RWPE2 (cell line): ENCODE measurements at places on chromosomes 11 and 22.
A peak's percentile ranks its signal among the peaks of the same experiment; 100 is the strongest.

DNA sequence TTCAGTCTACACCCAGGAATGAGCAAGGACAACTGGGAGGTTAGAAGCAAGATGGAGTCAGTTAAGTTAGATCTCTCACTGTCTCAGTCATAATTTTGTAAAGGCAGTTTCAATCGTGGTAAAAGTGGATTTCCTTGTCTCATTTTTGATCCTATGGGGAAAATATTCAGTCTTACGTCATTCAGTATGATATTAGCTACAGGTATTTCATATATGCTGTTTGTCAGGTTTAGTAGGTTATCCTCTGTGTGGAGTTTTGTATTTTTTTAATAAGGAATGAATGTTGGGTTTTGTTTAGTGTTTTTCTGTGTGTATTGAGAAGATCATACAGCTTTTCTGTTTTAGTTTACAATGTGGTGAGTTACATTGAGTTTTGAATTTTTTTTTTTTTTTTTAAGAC is 11.8 kb downstream of the SPECC1L start:
- DNase-seq, result no peak

- no peak for DNase-seq
These were observed 2.1 kb downstream of the INPPL1 start for GRCh38 chr11:72226701-72227100.

DNA sequence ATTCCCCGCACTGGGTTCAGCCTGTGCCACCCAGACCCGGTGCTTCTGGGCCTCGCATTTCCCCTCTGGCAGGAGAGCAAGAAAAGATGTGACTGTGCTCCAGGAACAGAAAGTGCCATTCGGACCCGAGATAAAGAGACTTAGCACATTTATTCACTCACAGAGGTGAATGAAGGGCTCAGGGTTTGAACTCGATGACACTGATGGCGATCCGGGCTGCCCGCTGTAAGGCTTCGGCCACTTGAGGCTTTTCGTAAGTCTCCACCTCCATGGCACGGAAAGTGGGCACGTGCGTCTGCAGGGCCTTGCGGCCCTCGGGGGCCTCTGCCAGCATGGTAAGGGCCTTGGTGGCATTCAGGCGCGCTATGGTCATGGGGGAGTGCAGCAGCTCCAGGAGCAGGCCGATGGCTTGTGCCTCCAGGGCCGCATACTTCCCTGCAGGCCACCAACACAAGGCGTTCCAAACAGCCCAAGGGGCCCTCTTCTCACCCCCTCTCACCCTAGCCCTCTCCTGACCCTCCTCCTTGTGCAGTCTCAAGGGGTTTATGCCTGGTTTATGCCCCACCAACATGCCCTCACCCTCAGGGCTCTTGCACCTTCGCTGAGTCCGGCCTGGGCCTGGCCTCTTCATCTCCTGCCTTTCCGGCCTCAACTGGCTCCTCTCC is 10.9 kb upstream of the GNAZ start:
- peak; percentile 36 for DNase-seq

DNA sequence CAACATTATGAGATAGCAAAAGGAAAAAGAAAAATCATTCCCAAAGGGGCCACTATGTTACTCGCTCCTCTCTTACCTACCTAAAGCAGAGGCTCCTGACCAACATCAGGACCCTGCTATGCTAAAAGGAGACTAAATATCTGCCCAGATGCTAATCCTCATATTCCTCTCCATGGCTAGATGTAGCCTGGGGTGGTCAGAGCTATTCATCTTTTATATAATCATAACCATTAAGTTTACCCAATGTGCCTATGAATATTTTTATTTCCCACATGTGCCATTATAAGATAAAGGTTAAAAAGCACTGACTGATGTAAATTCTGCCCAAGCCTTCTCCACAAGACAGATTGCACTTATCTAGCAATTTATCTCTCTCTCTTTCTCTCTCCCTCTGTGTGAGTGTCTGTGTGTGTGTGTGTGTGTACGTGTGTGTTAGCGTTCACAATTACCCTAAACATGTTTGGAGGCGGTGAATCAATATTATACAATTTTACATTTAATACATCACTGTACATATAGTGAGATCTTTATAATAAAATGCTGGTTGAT is 41.2 kb upstream of the ANO5 start:
- no peak for DNase-seq

DNA sequence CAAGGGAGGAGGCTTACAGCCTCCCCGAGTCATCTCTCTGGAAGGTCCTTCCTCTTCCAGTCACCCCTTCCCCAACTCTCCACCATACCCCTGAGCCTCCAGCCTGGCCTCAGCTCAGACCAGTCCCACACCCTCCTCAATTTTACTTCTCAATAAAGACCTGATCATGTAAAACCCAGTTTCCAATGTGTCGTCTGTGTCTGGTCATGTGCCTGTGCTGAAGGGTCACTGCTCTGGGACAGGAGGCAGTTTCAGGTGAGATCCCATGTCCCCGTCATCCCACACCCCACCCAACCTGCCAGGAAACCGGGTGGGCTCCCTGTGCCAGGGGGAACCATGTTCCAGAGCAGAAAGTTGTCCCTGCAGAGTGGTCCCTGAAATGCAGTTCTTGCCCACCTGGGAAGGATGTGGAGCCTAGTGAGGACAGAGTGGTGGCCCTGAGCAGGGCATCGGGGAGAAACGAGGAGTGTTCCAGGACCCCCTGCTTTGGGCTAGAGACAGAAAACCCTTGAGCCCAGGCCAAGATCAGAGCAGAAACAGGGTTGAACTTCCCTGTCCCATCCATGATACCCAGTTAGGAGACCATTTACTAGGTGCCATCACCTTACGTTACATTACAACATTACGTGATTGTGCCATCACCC is 19.4 kb downstream of the IGLL5 start:
- DNase-seq, result no peak

- DNase-seq, result no peak
These were observed 98.9 kb upstream of the SLC5A12 start for GRCh38 chr11:26820739-26821138.

- no peak for DNase-seq
These were observed 12.1 kb downstream of the SLC37A2 start for GRCh38 chr11:125075242-125075625.

GRCh38 chr11:3182462-3182852 is 17.3 kb upstream of the OSBPL5 start:
- DNase-seq, result peak; percentile 56

- DNase-seq, result no peak
These were observed 2.6 kb downstream of the ACER3 start for GRCh38 chr11:76863196-76863777.

DNA sequence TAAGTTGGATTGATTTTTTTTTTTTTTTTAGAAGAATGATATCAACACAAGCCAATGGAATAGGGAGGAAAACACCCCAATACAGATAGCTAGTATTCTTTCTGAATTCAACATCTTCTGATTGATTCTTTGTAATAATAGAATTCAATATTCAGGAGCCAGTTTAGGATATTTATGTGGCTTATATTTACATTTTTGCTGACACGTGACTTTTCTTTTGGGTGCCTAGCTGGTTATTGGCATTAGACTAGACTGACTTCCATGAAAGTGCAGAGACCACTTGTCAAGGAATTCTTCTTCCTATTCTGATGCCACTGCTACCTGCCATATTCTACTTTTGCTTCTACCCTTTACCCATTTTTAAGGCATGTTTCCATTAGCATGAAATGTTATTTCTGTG is 16.4 kb downstream of the TRIM44 start:
- DNase-seq, result no peak

- DNase-seq, result no peak
These were observed 295.5 kb downstream of the ETS1 start for GRCh38 chr11:128291835-128292234.

DNA sequence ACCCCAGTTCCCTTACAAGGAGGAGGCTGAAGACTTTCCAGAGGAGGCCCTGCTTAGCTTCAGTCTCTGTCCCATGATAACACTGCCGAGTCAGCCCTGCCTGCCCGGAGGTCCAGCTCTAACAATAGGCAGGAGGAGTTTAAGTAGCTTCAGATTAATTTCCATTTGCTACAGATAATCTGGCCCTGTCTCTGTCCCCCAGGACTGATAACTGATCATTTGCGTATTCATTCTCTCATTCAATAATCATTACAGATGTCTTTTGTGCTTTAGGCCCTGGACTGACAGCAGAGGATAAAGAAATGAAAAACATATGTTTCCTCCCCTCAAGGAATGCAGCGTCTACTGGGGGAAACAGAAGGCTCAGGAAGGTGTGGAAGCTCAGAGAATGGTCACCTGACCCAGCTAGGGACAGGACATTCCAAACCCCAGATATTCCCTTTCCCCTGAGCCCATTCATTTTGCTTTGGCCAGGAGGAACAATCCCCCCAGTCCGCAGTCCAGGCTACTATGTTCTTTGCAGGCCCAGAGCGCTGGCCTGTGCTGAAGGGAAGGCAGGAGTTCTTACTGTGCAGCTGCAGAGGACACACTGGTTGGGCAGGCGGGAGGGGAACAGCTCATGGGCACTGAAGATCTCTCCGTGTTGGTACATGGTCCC is 20.8 kb downstream of the CHRDL2 start:
- DNase-seq, result no peak

GRCh38 chr11:117575856-117576255 is 221.2 kb downstream of the DSCAML1 start:
- DNase-seq, result no peak

DNA sequence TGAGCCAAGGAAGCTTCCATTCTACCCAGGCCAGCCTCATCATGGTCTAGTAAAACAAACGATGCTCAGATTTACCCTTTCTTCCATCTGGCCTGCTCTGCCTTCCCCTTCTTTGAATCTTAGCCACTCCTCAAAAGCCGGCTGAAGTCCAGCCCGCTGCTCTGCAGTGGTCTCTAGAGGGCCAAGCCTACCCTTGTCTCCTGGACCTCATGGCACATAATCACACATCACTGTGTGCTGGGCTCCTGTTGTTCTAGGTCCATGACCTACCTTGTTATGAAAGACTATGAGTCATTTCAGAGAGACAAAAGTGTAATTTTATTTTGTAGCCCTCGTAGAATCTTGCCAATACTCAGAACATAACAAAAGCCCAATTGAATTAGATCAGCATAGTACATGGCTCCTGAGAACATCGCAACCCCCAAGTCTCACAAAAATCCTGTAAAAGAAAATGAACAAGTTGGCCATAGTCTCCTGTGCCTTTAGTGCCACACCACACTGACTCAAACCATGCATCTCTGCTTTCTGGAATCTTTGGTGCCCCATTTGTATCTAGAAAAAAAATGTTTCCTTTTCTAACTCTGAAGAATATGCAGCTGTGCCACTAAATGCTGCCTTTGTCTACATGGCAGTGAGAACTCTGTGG is 192.7 kb downstream of the OPCML start:
- DNase-seq, result no peak

DNA sequence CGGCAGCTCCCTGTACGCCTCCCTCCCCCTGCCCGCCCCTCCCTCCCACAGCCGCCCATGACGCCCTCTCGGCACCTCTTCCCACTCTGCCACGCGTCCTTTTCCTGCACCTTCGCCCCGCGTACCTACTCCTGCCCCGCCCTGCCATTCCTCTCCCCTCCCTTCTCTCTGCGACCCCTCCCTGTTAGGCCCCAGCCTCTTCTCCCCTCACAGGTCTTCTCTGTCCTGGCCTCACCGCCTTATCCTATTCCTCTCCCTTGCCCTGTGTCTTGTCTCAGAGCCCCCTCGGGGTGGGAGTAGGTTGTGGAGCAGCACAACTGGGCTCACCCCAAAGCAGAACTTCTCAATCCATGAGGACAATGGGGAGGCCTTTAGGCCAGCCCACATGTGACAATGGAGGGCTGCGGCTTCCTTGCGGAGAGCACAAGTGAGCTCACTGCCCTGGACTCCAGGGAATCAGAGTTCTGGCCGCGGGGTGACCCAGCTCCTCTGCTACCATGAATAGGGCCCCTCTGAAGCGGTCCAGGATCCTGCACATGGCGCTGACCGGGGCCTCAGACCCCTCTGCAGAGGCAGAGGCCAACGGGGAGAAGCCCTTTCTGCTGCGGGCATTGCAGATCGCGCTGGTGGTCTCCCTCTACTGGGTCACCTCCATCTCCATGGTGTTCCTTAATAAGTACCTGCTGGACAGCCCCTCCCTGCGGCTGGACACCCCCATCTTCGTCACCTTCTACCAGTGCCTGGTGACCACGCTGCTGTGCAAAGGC is 539 bp downstream of the SLC35C1 start:
- DNase-seq, result no peak

GRCh38 chr11:76629853-76630599 is 40.5 kb downstream of the LRRC32 start:
- no peak for DNase-seq

DNA sequence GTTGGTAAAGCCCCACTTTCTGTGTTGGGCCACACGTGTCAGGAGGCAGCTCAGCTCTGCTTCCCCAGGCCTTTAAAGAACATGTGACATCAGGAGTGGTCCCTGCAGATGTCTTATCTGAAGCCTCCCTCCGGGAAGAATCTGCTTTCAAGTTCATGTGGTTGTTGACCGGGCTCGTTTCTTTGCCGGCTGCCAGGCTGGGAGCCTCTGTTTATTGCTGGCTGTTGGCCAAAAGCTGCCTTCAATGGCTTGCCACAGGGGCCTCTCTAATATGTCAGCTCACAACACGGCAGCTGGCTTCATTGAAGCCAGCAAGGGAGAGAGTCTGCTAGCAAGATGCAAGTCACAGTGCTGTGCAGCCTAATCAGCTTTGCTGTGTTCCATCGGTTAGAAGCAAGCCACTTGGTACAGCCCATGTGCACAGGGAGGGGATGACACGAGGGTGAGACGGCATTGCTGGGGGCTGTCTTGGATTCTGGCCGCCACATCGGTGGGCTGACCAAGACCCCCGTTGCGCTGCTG is 14.6 kb downstream of the MRGPRF start:
- DNase-seq, result no peak

DNA sequence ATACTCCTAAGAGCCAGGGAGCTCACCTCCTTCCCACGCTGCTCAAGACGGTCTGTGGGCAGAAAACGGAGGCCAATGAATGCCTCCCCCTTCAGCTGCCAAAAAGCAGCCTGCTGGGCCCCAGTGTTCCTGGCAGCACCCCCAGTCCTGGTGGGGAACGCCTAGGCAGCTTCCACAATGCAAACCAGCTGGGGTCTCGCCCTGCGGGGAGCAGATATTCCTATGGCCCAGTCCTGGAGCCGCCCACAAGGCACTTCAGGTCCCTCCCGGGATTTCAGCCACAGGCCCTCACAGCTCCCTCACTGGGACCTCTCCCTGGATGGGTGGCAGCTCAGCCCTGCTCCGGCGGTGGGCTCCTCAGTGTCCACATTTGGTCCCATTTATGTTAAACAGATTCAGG is 29.2 kb downstream of the A4GALT start:
- no peak for DNase-seq

GRCh38 chr11:65305501-65306268 is 9.0 kb upstream of the CDC42EP2 start:
- DNase-seq, result no peak

GRCh38 chr22:38214302-38215056 is 12.7 kb downstream of the MAFF start:
- DNase-seq, result no peak

GRCh38 chr11:122202951-122203456 is 87.0 kb upstream of the BLID start:
- DNase-seq, result peak; percentile 73

- DNase-seq, result no peak
These were observed 1.4 kb downstream of the MDK start for GRCh38 chr11:46382646-46383403.

GRCh38 chr22:39925909-39926679 is 25.2 kb downstream of the GRAP2 start:
- DNase-seq, result no peak

- no peak for DNase-seq
These were observed 7.2 kb downstream of the RPL27A start for GRCh38 chr11:8689726-8690255.
